ENCODE measurements at places on chromosomes 12 and 14. TPM values are rescaled to one million over a fixed set of nuclear protein-coding genes. Genes with fewer than 3 reads are reported as not detected.

GRCh38 chr12:81146228-81147225 is 68.6 kb downstream of the ACSS3 start:
- no peaks in the 10 kb centered on the region for H3K4me1 ChIP-seq
- no peaks in the 10 kb centered on the region for H3K36me3 ChIP-seq
- H3K27me3 ChIP-seq, result no peaks in the 10 kb centered on the region
- H3K4me3 ChIP-seq, result no peak overlapping the region
- peak; percentile 73 for DNase-seq
- no peak overlapping the region for H3K27ac ChIP-seq

GRCh38 chr14:96681829-96682228 is 115.4 kb upstream of the VRK1 start:
- H3K4me1 ChIP-seq, result no peaks in the 10 kb centered on the region
- no peak overlapping the region for H3K4me3 ChIP-seq
- no peaks in the 10 kb centered on the region for H3K27me3 ChIP-seq
- no peaks in the 10 kb centered on the region for H3K36me3 ChIP-seq
- no peak overlapping the region for H3K27ac ChIP-seq
- no peak for DNase-seq

- DNase-seq, result no peak
- no peaks in the 10 kb centered on the region for H3K36me3 ChIP-seq
- H3K4me1 ChIP-seq, result no peaks in the 10 kb centered on the region
- no peak overlapping the region for H3K27ac ChIP-seq
These were observed 169.5 kb downstream of the ANO4 start for GRCh38 chr12:100964028-100964427.

DNA sequence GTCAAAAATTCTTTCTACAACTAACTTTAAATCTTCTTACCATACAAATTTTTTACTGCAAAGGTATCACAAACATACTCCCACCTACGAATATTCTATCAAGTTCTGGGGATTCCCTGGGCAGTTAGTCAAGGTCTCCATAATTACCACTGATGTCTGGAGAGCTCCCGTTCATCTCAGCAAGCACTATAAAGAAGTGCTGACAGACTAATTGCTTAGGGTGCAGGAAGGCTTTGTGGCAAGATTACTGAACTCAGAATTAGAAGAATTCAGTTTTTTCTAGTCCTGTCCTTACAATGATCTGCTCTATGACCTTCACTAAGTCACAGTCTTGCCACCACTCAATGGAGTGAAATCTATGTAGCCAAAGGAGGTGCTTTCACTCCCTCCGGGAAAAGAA is 61.5 kb downstream of the DUSP16 start:
- no peak overlapping the region for H3K27ac ChIP-seq
- no peak overlapping the region for H3K4me3 ChIP-seq
- DNase-seq, result no peak
- no peaks in the 10 kb centered on the region for H3K36me3 ChIP-seq
- no peaks in the 10 kb centered on the region for H3K27me3 ChIP-seq
- no peaks in the 10 kb centered on the region for H3K4me1 ChIP-seq

GRCh38 chr14:29645117-29645516 is 282.5 kb downstream of the PRKD1 start:
- H3K36me3 ChIP-seq, result no peaks in the 10 kb centered on the region
- no peak overlapping the region for H3K27ac ChIP-seq
- H3K27me3 ChIP-seq, result no peaks in the 10 kb centered on the region
- DNase-seq, result no peak
- H3K4me3 ChIP-seq, result no peak overlapping the region

Gene FITM1
- 0.77 TPM for total RNA-seq

GRCh38 chr12:57861967-57862366 is 15.4 kb upstream of the CTDSP2 start:
- peaks cover 11% of the 10 kb centered on the region for H3K4me1 ChIP-seq
- H3K27me3 ChIP-seq, result peaks cover 43% of the 10 kb centered on the region
- no peak for DNase-seq
- no peaks in the 10 kb centered on the region for H3K36me3 ChIP-seq

Gene TMEM132D
- total RNA-seq, result 13.4 TPM

- H3K27ac ChIP-seq, result no peak overlapping the region
- no peak overlapping the region for H3K4me3 ChIP-seq
- no peaks in the 10 kb centered on the region for H3K27me3 ChIP-seq
- DNase-seq, result no peak
- H3K4me1 ChIP-seq, result no peaks in the 10 kb centered on the region
- H3K36me3 ChIP-seq, result no peaks in the 10 kb centered on the region
These were observed 29.6 kb downstream of the NUDT4 start for GRCh38 chr12:93407054-93407962.
